ENCODE measurements at places on chromosomes 7 and 10. TPM values are rescaled to one million over a fixed set of nuclear protein-coding genes. Genes with fewer than 3 reads are reported as not detected.

The RAB19 gene
- 3.7 TPM for total RNA-seq

The KNDC1 gene
- total RNA-seq = 2.2 TPM

The SUN3 gene
- not detected for total RNA-seq

The BEND7 gene
- 22.5 TPM for total RNA-seq

The DPCD gene
- 18.0 TPM for total RNA-seq

The EIF5AL1 gene
- total RNA-seq = 0.94 TPM

The TAS2R41 gene
- total RNA-seq = not detected

The DHTKD1 gene
- total RNA-seq = 25.4 TPM

The LRGUK gene
- total RNA-seq = 2.2 TPM

The RAB18 gene
- total RNA-seq = 99.3 TPM

The CHN2 gene
- total RNA-seq = 34.2 TPM

The AKR1B15 gene
- 1.6 TPM for total RNA-seq

The PLXDC2 gene
- 48.7 TPM for total RNA-seq

The COL17A1 gene
- total RNA-seq = 18.5 TPM

The SPDYE2 gene
- 0.52 TPM for total RNA-seq

The PHYHIPL gene
- total RNA-seq = 2.4 TPM

The LRMDA gene
- 23.1 TPM for total RNA-seq

The OR2AE1 gene
- total RNA-seq = not detected
